ENCODE measurements at places on chromosomes 6 and 20.

GRCh38 chr6:165300422-165300936, 8.9 kb downstream of the C6orf118 start:
- DNase-seq, result no peak

DNA sequence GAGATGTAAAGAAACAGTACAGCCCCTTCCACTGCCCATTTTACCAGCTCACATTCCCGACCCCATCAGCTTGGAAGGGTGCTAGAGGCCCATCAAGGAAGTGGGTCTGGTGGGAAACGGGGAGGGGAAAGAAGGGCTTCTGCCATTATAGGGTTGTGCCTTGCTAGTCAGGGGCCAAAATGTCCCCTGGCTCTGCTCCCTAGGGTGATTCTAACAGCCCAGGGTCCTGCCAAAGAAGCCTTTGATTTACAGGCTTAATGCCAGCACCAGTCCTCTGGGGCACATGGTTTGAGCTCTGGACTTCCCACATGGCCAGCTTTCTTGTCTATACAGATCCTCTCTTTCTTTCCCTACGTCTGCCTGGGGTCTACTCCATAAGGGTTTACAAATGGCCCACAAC, 10.6 kb upstream of the ZNF76 start:
- DNase-seq, result no peak

GRCh38 chr20:12838261-12838866, 170.4 kb upstream of the SPTLC3 start:
- DNase-seq, result no peak

GRCh38 chr6:47245745-47246371, 63.8 kb downstream of the TNFRSF21 start:
- DNase-seq, result no peak

- no peak for DNase-seq
Observed at GRCh38 chr6:15207923-15208322, 37.9 kb upstream of the JARID2 start.

GRCh38 chr20:56171087-56172012, 77.2 kb upstream of the MC3R start:
- no peak for DNase-seq

GRCh38 chr20:19652591-19653026, 105.4 kb upstream of the RIN2 start:
- no peak for DNase-seq

- no peak for DNase-seq
Observed at GRCh38 chr6:128494440-128494839, 26.0 kb downstream of the PTPRK start.

- DNase-seq, result no peak
Observed at GRCh38 chr6:43645613-43645964, 753 bp downstream of the RSPH9 start.

DNA sequence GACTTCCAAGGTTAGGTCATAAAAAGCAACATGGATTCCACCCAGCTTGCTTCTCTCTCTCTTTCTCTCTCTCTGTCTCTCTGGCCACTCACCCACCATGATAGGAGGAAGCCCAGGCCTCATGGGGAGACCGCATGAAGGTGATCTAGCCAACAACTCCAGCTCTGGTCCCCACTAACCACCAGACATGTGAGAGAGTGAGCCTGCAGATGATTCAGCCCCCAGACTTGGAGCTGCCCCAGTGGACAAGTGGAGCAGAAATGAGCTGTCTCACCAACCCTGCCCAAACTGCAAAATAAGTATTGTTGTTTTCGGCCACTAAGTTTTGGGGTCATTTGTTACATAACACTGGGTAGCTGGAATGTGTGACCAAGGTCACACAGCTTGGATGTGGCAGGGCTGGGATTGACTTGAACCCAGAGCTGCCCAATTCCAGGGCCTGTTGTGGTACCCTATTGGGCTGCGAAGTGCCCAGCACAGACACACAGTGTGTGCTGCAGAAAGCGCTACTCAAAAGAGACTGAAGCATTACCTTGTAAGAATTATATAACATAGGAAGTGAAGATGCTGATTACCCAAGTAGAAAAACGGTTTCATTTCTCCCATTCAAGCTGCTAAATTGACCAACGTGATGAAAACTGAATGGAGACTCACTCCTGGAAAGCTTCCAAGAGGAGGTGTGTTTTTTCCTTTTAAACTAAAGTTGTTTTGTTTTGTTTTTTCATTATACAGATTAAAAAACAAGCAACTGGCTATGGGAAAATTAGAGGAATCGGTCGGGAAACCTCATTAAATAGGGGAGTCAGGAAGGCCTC, 9.1 kb upstream of the TLDC2 start:
- no peak for DNase-seq

DNA sequence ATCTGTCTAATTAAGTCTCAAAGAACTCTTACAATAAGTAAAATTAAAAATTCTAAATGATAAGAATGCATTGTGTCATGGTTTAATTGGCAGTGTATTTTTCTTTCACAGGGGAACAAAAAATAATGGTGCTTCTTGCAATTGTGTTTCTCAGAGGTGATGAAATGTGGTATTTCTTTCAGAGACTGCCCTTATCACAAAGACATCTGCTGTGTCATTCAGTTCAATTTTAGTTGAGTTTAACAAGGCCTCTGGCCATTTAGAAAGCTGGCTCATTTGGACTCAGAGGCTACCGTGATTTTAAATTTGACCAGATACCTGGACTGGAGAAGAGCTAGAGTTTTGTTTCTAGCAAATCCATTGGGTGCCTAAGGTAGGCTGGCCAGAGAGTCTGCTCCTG, 23.6 kb upstream of the ZNF831 start:
- no peak for DNase-seq

- peak; percentile 57 for DNase-seq
Observed at GRCh38 chr6:143961886-143962878, 45.9 kb downstream of the PLAGL1 start.

DNA sequence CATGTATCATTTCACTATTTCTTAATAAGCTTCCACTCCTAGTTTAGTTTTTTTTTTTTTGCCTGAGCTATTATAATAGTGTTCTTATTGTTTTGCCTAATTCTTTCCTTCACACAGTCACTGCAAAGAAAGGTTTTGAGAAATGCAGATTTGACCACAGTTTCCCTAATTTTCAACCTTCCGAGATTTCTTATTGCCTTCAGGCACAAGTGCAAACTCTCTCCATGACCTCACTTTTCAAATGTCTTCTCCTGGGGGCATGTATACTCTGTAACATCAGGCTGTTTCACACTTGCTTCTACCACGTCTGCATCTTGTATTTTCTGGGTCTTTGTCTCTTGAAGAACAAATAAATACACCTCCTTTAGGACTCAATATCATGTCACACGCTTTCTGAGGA, 339.0 kb upstream of the CITED2 start:
- DNase-seq, result no peak

- no peak for DNase-seq
Observed at GRCh38 chr6:145373826-145374225, 361.5 kb downstream of the EPM2A start.

GRCh38 chr6:155117785-155118184, 122.7 kb downstream of the TIAM2 start:
- no peak for DNase-seq

- no peak for DNase-seq
Observed at GRCh38 chr6:83096791-83097190, 29.3 kb downstream of the DOP1A start.

GRCh38 chr6:158631678-158632537, 12.6 kb downstream of the DYNLT1 start:
- no peak for DNase-seq

DNA sequence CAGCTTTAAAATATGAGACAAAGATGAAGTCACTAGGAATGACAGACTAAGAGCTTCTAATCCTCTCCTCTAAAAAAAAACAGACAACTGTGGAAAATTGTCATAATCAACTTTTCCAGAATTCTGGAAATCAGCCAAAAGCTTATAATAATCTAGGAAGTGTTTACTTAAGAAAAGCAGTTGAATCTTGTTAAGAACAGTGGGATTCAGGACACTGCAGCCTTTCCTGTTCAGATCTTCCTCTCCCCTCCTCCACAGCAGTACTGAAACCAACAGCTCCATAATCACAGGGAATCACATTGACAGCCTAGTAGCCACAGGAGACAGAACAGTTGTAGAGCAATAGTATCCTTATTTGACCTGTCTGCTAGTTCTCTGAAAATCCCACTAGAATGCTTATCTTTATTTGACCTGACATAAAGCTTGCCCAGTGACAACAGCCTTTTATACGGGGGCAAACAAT, 41.6 kb downstream of the IBTK start:
- no peak for DNase-seq

GRCh38 chr20:41274152-41274551, 43.4 kb downstream of the ZHX3 start:
- DNase-seq, result no peak

DNA sequence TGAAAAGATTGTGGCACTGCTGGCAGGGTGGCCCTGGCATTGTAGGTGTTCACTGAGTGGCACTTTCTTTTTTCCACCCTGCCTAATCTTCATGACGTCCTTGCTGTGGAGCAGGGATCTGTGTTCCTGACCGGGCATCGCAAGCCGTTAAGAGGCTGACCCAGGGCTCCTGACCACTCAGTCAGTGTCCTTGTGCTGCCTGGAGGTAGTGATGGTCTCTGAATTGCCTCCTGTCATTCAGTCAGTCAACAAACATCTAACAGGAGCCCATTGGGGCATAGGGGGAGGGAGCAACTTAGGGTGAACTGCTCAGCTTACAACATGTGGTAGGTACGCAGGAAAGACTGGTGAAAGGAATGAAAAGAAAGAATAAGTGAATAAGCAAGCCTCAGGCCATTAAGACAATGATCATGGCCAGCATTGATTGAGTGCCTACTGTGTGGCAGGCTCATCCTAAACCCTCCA, 152.0 kb downstream of the CEBPB start:
- DNase-seq, result no peak

DNA sequence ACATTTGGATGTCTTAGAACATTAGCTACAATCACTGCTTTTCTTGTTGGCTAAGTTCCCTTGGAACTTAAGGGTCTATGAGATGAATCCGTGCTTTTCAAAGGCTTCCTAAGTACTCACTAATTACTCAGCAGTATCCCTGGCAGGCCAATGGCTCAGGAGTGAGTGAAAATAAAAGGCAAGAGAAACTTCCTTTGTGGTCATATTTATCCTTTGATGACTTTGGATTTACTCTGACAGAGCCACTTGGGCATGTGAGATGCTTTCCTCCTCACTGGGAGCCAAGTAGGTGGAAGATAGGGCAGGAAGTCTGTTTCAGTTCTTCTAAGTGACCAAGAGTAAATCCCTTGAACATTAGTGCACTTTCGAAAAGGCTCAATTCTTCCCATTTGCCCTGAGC, 224.3 kb upstream of the FOXA2 start:
- DNase-seq, result no peak

- peak; percentile 42 for DNase-seq
Observed at GRCh38 chr6:21887231-21888185, 294.0 kb downstream of the SOX4 start.

- no peak for DNase-seq
Observed at GRCh38 chr6:69812746-69813427, 16.1 kb upstream of the LMBRD1 start.

DNA sequence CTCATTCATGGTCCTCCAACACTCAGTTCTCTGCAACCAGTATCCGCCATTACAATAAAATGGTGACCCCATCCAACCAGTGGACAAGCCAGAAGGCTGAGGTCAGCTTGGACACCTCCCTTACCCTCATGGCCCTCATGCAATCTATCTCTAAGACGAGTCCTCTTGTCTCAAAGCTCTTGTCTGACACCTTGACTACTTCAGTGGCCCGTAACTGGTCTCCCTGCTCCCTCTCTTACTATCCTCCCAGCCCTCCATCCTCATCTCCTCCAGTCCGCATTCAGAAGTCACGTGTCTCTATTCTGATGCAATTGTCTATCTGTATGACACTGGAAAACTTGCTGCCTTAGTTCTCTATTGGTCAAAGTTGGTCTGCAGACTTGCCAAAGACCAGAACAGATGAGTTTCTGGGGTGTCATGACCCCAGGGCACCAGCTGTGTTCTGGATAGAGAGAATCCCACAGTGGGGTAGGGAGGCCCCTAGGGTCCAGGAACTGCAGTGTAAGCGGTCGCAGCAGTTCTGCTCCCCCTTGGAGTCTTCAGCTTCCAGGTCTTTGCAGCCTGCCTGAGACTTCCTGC, 59.6 kb upstream of the RNF24 start:
- no peak for DNase-seq

DNA sequence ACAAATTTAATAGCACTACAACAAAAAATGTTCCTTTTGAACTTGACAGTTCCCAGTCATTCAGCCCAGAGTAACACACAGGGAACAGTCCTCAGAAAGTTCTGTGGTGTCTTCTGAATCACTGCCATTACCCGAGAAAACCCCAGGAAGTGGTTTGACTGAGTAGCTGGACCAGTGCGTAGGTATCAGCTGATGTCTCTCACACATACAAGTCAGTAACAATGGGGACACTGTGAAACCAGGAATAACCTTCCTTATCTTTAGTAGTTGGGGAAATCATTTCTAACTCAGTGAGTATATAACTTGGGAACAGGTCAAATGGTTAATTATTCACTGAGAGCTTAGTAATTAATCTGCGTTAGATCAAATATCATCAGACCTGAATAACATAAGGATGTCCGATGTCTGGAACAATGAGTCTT, 73.1 kb downstream of the HIVEP2 start:
- DNase-seq, result no peak

Data from left kidney (tissue), 8 donors.